RPMI8226 (cell line): ENCODE measurements at places on chromosomes 11 and 22.

DNA sequence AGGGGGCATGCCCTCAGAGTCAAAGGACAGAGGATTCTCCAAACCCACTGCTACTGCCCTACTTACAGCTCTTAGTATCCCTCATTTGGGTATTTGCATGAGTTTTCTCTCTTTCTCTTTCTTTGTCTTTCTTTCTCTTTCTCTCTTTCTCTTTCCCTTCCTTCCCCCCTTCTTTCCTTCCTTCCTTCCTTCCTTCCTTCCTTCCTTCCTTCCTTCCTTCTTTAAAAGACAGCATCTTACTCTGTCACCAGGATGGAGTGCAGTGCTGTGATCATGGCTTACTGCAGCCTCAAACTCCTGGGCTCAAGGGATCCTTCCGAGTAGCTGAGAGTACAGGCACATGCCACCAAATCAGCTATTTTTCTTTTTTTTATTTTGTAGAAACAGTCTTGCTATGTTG, 14.0 kb upstream of the MMP7 start:
- no peak for DNase-seq

- peak; percentile 75 for DNase-seq
Measured at GRCh38 chr11:64148226-64148916, 17.5 kb downstream of the MACROD1 start.

GRCh38 chr11:118328745-118329144, 13.8 kb downstream of the CD3D start:
- DNase-seq = no peak

DNA sequence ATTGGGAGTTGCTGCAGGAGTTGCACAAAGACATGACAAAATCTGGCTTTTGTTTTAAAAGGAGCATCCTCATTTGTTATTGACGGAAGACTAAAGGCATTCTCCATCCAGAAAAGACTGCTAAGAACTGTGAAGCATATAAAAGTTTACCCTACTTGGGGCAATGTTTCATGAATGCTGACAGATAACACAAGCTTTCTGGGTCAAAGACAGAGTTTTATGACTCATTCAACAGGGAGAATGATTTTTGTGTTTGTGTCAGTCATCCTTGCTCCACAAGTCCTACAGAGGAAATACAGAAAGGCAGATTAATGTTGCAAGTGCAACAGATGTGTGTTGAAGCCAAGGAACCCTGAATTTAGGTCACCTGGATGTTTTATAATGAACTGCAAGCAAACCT, 2.5 kb downstream of the GLYATL1 start:
- no peak for DNase-seq

- DNase-seq = peak; percentile 60
Measured at GRCh38 chr11:114340311-114341131, 44.3 kb downstream of the NNMT start.

- DNase-seq = no peak
Measured at GRCh38 chr11:107752949-107753822, 41.3 kb upstream of the SLN start.

DNA sequence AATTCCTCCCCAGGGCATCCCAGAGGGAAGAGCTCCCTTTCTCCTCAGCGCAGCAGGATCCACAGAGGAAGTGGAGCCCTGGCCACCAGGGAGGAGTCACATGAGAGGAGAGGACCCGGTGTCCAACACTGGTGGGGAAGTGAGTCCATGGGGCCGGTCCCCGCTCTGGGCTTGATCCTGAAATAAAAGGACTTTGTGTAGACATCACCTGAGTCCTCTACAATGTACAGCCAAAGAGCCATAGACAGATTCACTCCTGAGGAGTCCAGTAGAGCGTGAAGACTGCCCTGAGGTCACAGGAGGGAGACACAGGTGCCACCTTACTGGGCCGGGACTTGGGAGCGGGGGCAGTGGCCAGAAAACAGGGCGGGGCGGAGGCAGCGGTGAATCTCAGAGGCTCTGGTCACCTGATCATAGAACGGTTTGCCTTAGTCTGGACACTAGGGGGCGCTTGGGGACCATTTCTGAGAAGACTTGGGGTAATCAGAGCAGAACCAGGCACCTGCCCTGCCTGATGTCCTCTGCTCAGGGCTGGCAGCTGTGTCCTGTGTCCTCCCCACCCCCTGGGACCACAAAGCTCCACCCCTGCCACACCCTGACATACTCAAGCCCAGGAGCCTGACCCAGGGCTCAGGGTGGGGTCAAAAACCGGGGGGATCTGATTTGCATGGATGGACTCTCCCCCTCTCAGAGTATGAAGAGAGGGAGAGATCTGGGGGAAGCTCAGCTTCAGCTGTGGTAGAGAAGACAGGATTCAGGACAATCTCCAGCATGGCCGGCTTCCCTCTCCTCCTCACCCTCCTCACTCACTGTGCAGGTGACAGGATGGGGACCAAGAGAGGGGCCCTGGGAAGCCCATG, 112.7 kb downstream of the VPREB1 start:
- DNase-seq = peak; percentile 80

DNA sequence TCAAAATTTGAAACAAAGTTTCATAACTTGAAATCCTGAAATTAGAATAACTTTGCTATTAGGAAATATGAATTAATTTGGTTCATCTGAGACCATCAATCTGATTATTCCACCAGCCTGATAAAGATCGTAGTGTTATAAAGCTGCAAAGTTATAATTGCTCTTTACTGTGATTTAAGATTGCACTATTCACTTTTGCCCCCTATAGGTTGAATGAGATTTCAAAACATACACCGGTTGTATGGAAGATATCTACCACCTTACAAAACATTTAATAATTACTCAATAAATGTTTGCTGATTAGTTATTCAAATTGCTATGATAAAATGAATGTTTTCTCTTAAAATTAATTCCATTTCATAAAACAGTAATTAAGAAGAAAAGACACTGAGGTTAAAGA, 26.1 kb downstream of the APIP start:
- no peak for DNase-seq

DNA sequence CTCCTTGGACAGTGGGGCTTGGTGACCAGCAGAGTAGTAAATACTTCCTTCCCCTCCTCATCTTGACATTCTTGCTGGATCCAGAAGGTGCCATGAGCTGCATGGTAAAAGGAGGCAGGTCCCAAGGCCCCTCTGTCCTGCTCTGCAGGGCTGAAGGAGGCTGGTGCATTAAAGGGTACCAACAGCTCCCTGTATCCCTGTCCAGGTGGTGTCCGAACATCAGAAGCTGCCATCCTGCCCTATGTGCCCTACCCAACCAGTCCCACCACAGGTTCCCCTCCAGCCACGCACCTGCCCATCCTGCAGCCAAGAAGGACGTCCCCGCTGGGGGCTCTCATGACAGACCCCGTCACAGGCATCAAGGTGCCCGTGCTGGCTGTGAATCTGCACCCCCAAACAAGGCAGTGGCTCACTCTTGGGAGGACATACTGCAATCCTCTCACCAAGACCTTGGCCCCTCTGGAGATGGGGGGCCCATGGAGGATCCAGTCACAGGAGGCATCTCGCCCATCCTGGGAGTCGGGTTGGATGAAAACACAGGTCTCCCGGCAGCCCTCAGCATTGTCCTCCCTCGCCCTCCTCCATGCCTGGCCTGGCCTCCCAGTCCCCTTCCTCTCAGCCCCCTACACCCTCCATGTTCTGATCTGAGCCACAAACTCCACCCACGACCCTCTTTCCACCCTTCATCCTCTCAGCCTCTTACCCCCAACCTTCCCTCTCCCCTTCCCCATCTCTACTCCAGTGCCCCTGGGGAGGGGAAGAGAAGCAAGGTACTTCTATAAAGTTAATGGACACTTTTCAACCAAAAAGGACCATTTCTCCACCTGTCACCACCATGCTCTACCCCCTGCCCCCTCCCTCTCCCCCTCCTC, 55.1 kb downstream of the BTG4 start:
- DNase-seq = no peak

GRCh38 chr11:87259736-87260135, 222.0 kb downstream of the TMEM135 start:
- no peak for DNase-seq

DNA sequence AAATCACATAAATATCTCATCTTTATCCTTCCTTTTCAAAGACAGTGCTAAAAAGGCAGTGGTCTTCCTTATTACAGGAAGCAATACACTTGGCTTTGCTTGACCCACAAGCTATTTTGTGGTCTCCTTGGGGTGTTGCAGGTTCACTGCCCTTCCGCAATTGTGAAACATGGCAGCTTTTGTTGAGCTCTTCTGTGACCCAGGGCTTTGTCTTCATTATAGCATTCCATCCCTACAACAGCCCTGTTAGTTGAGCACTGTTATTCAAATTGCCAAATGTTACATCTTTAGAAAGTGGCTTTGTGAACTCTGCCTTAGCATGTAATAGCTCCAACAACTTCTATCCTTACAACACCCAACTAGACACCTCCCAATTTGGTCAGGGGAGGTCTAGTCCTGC, 107.1 kb downstream of the OPCML start:
- DNase-seq = no peak

DNA sequence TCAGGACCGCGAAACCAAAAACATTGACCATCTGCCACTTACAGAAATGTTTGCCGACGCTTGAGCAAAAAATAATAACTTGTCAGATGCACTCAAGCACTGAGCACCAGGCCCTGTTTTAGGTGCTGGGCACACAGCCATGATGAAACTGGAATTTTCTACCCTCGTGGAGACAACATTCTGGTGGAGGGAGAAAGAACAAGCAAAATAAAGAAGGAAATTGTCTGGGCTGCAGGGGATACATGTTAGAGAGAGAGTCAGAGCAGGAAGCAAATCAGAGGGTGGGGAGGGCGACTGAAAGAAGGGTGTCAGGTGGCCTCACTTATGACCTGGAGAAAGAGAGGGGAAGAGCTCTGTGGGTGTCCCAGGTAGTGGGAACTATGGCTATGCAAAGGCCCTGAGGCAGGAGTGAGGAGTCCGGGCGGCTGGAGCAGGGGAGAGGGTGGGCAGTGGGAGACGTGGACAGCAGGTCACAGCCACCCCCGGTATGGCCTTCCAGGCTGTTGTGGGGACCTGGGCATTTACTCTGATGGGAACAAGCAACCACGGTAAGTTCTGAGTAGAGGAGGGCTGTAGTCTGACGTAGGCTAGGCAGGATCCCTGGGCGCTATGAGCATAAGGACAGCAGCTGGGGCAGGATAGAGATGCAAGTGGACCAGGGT, 78.8 kb downstream of the MYEOV start:
- DNase-seq = no peak

- DNase-seq = no peak
Measured at GRCh38 chr11:62416596-62416995, 2.2 kb upstream of the SCGB1A1 start.

- no peak for DNase-seq
Measured at GRCh38 chr11:132245403-132246385, 875.3 kb downstream of the NTM start.

DNA sequence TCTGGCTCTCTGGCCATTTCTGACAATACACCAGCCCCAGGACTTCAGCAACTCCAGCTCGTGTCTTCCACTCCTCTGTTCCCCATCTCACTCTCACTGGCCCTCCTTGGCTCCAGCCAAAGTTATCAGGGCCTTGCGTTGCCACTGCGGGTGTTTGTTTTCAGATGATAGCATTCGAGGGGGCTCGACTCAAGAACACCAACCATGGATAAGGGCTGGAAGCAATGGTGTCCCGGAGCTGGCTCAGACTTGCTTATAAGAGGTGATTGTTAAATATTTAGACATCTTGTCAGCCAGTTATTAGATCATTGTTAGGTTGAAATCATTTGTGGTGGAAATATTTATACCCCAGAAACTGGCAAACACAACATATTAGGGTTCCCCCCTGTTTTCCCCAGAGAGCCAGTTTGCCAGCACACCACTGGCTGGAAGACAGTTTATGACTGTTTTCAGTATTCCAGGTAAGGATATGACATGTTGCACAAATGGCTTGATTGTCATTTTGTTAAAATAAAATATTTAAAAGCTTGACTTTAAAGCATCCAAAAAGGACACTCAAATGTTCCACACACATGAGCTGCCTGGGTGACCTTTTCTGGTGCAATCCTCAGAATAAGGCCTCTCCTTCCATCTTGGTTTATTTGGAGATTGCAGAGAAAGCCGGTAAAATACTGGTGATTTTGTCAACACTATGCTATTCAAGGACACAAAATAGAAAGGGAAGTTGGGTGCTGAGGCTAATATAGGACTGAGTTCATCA, 98.3 kb downstream of the FBXO7 start:
- no peak for DNase-seq

- no peak for DNase-seq
Measured at GRCh38 chr11:69200331-69201065, 44.8 kb downstream of the SMIM38 start.

GRCh38 chr11:83317757-83318690, 31.9 kb upstream of the CCDC90B start:
- no peak for DNase-seq

DNA sequence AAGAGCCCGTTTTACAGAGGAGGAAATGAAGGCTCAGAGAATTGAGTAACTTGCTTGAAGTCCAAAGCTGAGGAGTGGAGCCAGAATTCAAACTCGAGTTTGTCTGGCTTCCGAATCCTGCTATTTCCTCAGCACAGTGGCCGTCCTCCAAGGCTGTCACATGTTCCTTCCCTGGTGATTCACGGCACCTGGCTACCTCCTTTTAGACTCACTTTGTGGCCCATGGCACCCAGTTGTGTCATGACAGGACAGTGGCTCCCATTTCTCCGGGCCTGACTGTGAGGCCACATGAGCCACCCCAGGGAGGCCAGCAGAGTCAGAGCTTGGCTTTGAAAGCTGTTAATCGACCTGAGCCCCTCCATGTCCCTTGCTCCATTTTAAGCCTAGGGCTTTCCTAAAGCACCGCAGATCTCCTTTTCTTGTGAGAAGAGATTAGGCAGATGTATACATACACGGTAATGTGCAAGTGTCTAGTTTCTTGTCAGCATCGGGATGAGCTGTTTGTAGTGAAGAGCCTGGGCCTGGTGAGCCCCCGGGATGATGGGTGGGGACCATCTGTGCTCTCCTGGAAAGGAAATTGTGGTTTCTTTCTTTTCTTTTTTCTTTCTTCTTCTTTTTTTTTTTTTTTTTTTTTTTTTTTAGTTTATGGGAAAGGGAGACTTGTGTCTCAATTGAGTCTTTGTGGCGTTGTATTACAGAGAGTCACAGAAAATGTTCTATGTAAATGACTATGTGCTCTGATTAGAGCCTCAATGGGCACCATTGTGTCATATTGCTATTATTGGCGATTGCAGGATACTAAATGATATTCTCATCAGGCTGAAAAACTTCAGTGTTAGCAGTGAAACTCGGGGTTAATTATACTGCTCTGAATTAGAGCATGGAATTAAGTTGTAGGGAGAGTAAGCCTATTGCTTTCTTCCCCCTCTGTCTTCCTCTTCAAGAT, 54.8 kb downstream of the PTPRJ start:
- DNase-seq = no peak

GRCh38 chr11:30585892-30586250, 282 bp downstream of the MPPED2 start:
- DNase-seq = peak; percentile 6

- no peak for DNase-seq
Measured at GRCh38 chr11:19092850-19093249, 24.1 kb upstream of the ZDHHC13 start.

- peak; percentile 82 for DNase-seq
Measured at GRCh38 chr22:45577746-45578523, 75.3 kb downstream of the FBLN1 start.

GRCh38 chr11:3340025-3340424, 38.9 kb downstream of the ZNF195 start:
- DNase-seq = no peak
